Right lung (tissue), 10 donors: ENCODE measurements at places on chromosomes 12 and 14.

GRCh38 chr14:79708426-79709388, 502.6 kb downstream of the DIO2 start:
- no peak for DNase-seq

DNA sequence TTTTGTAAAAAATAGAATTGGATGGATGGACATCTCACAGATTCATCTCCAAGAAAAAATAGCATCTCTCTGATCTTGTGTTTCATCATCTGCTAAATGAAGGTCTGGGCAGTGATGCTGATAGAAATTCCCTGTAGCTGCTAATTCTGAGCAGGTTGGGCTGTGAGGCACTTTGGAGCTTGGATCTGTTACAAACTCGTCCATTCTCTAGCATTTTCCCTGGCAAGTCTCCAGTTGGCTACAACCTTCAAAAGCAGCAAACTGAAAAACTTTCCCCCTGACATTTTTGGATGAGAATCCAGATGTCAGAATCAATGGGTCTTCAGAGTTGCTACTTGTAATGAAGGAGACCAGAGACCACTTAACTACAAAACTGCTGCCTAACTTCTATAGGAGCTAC, 72.7 kb downstream of the TPH2 start:
- DNase-seq = no peak

DNA sequence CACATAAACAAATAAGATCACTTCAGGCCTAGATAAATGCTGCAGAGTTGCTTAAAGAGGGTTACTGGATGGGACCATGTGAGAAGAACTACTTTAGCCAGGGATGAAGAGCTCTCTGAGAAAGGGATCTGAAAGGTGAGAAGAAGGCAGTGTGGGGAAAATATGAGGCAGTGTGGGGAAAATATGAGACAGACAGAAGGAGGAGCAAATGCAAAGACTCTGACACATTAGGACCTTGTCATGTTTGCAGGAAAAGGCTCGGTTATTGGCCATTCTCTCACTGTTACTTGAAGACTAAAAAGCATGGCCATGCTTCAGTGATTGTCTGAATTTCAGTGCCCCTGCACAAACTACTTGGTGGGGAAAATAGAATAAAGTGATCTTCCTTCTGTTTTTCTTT, 22.7 kb upstream of the TRIM9 start:
- DNase-seq = no peak

DNA sequence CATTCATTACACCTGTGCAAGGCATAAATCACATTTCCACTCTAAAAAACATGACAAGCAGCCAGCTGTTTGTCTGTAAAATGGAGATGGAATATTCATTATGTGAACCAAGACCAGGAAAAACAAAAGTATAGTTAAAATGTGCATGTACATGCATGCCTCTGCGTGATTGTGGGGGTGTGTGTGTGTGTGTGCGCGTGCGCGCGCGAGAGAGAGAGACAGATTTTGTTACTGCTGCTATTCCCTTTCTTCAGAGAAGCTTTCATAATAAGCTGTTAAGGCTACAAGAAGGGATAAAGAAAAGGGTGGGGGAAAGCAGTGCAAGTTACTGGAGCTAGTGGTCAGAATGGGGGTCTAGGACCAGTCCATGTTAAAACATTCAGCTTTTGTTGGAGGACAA, 430.3 kb downstream of the NAV3 start:
- DNase-seq = no peak
